ENCODE measurements at places on chromosomes 3 and 15.

- peak; percentile 29 for DNase-seq
Observed at GRCh38 chr15:56869573-56869972, 48.9 kb upstream of the TCF12 start.

DNA sequence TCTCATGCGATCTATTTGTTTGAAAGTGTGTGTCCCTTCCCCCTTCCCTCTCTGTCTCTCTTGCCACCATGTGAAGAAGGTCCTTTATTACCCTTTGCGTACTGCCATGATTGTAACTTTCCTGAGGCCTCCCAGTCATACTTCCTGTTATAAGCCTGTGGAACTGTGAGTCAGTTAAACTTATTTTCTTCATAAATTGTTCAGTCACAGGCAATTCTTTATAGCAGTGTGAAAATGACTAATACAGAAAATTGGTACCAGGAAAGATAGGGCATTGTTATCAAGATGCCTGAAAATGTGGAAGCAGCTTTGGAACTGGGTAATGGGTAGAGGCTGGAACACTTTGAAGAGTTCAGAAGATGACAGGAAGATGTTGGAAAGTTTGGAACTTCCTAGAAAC is 743.7 kb upstream of the NECTIN3 start:
- no peak for DNase-seq

GRCh38 chr3:2156244-2156847 is 57.7 kb downstream of the CNTN4 start:
- no peak for DNase-seq

- DNase-seq, result no peak
Observed at GRCh38 chr15:79065361-79065705, 25.2 kb downstream of the RASGRF1 start.

GRCh38 chr15:92117261-92117731 is 263.8 kb downstream of the SLCO3A1 start:
- no peak for DNase-seq

- DNase-seq, result no peak
Observed at GRCh38 chr15:90989040-90989768, 5.1 kb downstream of the PRC1 start.

- DNase-seq, result no peak
Observed at GRCh38 chr15:89993349-89993748, 7.8 kb upstream of the ZNF710 start.

- DNase-seq, result peak; percentile 92
Observed at GRCh38 chr15:64381000-64381751, at the start of gene PCLAF. TSS of gene PCLAF (minus strand) at chr15:64381441. CDS start at chr15:64381371, 70 bp downstream.

DNA sequence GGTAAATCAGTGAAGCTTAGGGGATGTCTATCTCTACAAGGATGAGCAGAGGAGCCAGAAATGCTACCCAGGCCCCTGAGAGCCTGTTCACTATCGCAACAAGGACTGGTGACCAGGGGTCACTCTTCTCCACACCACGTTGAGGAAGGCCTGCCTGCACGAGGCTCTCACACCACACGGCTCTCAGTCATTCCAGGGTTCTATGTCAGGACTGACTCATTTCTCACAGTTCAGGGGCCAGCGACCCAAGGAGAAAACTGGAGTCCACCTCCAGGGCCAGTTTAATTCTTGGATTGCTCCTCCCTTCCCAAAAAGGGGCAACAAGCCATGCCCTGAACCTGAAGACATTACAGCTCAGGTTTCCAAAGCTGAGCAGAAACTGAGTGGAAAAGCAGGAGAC is 33.9 kb downstream of the ANP32A start:
- no peak for DNase-seq

DNA sequence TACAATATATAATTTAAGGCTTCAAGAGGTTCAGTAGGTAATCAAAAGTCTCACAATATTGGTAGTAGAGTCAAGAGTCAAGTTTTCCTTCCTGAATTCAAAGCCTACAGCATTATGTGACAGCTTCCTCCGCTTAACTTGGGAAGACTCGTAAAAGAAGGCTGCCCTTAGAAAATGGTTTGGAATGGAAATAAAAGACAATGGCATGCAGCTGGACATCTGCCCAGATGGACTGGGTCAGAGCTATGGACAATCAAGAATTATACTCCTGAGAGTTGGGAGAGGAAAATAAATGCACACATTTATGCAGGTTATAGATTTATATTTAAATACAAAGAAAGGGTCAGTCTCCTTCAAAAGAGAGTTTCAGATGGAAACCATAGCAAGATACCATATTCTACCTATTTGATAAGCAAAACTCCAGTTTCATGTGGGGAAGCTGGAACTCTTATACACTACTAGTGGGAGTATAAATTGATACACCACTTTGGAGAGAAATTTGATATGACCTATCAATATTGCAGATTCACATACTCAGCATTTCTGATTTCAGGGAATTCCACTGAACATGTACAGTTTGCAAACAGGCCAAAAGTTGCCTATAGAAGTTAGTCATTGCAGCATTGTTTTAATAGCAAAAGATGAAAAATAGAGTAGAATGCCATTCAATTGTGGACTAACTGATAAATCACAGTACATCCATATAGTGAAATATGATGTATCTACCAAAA is 6.1 kb downstream of the CRYBG3 start:
- no peak for DNase-seq

DNA sequence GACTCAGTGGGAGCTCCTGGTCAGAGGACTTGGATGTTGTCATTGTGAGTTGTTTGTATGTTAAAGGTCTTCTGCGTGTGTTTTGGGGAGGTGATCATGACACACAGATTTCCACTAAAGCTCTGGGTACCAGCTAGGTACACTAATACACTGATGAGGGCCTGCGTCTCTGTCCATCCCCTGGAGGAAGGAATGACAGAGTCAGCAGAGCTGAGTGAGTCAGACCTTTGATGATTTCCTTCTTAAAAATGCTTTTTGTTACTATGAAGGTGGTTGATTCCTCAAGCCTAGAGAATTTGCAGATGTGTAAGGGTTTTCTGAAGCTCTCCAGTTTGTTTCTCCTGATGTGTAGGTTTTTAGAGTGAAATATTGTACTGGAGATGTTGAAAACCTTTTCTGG is 424.1 kb upstream of the TPM1 start:
- DNase-seq, result no peak

- DNase-seq, result no peak
Observed at GRCh38 chr3:116005404-116005803, 382.1 kb downstream of the GAP43 start.

DNA sequence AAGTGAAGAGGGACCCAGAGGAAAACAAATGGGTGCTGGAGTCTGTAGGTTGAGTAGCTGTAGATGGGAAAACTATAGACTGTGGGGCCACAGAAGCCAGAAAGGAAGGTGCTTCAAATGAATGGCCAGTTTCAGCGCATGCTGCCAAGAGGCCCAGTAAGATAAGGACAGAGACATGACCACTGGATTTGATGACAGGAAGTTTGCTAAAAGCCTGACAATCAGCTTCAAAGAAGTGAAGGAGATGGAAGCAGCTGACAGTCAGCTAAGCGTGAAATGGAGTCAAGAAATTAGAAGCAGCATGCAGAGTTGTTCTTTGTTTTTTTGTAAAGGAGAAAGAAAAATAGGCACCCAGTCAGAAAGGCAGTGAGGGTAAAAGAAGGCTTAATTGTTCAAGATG is 24.9 kb downstream of the TXNRD3 start:
- DNase-seq, result no peak

GRCh38 chr3:2923390-2923789 is 186.8 kb downstream of the IL5RA start:
- DNase-seq, result no peak

DNA sequence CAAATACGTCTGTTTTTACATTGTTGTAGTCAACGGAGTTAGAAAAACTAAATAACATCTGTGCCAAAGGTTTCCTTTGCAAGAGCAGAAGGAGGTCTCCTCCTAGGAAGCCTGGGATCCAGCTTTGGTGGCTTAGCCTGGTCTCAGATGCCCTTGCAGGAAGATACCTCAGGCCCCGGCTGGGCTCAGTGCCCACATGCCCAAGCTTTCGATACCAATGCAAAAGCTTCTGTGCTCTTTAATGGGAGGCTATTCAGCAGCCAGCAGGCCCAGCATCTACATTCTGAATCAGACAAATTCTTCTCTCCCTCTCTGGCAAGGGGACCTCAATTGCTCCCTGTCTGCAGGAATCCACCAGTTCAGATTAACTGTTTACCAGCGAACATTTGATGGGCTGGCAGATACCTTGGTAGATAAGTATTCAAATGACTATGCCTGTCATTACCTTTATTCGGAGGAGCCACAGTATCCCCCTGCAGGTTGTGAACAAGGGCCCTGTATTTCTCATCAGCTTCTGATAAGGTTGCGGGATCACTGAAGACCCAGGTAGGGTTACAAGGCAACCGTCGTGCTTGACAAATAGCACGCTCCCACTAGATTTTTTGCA is 180.1 kb upstream of the KBTBD8 start:
- no peak for DNase-seq

DNA sequence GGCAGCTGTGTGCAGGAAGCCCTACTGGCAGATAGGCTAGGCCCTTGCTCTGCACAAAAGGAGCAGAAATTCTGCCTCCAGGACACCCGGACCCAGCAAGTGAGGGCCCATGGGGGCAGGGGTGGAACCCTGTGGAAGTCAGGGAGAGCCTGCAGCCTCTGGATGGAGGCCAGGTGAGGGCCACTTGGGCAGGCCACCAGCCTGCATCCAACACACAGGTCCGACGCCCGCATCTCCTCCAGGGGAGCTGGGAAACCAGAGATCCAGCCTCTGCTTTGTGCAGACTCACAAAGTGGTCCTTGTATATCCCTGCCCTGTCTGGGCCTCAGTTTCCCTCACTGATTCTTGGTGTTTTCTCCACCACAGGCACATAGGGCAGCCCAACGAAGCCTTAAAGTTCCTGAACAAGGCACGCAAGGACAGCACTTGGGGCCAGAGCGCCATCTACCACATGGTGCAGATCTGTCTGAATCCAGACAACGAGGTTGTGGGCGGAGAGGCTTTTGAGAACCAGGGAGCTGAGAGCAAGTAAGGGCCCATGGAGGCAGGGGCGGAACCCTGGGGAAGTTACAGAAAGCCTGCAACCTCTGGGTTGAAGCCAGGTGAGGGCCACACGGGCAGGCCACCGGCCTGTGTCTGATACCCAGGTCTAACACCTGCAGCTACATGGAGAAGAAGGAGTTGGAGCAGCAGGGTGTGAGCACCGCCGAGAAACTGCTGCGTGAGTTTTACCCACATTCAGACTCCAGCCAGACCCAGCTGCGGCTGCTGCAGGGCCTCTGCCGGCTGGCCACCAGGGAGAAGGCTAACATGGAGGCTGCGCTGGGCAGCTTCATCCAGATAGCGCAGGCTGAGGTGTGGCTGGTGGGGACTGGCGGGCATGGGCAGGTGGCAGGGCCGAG is 16.6 kb downstream of the CSRNP1 start:
- no peak for DNase-seq

GRCh38 chr3:95506174-95506573 is 1308.2 kb upstream of the EPHA6 start:
- no peak for DNase-seq

DNA sequence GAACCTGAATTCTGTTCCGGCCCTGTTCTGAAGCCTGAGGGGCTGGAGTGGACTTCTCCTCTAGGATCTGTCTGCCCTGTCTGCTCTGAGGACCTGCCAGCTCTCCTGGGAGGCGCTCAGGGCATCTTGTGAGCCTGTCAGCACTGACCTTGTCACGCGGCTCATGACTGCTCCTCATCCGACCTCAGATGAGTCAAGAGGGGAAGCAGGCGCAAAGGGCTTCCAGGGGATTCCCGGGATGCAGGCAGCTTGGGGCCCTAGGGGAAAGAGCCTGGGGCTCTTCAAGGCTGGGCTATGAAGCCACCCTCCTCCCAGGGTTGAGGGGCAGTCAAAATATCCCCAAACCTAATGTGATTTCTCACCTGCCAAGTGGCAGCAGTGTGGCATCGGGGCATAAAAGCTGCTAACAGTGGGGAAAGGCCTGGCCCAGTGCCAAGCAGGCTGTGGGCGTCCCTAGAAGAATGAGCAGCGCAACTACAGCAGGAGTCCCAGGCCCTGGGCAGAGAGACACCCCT is 27.6 kb upstream of the ANKDD1A start:
- peak; percentile 73 for DNase-seq

GRCh38 chr3:42314411-42314810 is 48.4 kb upstream of the CCK start:
- DNase-seq, result no peak

DNA sequence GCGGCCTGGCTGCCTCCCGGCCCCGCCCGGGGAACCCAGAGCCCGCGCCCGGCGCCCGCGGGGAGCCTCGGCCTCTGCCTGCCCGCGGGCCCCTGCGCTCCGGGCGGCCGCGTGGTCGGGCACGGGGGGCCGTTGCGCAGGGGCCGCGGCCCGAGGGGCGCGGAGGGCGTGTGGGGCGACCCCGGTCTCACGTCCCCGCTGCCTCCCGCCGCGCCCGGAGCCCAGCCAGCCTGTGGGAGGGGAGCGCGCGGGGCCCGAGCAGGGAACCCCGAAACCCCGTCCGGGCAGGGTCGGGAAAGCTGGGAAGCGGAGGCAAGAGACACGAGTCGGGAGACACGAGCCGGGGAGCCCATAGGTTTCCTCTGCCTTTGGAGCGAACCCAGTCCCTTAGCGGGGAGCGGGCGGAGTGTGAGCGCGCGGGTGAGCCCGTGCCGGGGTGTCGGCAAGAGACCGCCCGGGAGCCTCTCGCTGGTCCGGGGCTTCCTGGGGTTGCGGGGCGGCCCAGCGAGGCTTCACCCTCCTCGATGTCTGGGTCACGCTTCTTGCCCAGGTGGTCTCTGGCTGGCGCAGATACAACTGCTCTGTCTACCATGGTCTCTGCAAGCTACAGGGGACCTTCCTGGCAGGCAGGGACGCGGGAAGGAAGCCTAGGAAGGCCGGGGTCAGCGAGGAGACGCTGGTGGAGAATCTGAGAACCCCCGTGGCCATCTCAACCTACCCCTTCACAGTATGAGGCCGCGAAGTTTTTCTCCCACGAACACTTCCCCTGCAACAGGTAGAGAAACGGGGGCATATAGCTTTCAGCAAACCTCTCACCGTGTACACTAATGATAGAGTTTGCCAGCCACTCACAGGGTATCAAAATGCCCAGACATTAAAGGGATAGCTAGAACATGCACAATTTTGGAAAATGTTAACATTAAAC is 586 bp downstream of the LRRK1 start:
- no peak for DNase-seq

- DNase-seq, result no peak
Observed at GRCh38 chr15:96818861-96819260, 488.4 kb downstream of the NR2F2 start.

DNA sequence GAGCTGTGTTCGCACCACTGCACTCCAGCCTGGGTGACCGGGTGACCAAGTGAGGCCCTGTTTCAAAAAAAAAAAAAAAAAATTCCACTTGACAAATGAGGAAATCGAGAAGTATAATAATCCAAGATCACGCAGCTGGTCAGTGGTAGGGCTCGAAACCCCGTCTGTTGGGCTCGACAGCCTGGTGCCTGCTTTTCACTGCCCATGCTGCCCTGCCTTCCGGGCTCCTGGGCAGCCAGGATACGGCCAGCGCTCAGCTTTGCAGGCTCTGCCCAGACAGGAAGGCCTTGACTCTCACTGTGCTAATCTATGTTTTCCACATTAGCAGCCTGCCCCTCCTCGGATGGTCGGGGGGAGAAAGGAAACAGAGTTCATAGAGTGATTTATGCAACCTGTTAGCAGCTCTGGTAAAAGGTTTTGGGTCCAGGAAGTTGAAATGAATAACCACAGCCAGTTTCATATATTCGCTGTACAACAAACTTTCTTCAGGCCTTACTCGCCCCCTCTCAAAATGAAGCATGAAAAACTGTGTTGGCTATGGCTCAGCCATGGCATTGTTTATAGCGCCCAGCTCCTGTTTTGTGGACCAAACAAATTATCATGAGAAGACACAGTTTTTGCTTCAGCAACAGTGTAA is 108.8 kb downstream of the XXYLT1 start:
- no peak for DNase-seq

GRCh38 chr15:29911705-29912104 is 89.4 kb upstream of the TJP1 start:
- DNase-seq, result no peak
